ENCODE measurements at places on chromosomes 7 and 10. TPM values are rescaled to one million over a fixed set of nuclear protein-coding genes. Genes with fewer than 3 reads are reported as not detected.
A peak's percentile ranks its signal among the peaks of the same experiment; 100 is the strongest.

- no peak for DNase-seq
Observed at GRCh38 chr10:78515038-78515872, 481.6 kb downstream of the RPS24 start.

- DNase-seq: no peak
Observed at GRCh38 chr7:69920797-69921196, 322.5 kb downstream of the AUTS2 start.

- no peak for DNase-seq
Observed at GRCh38 chr10:89100680-89101079, 106.4 kb downstream of the CH25H start.

The NPTX2 gene
- total RNA-seq: 18.1 TPM

GRCh38 chr7:106205621-106206222 lies 79.1 kb downstream of the NAMPT start:
- DNase-seq: no peak

The CHAT gene
- total RNA-seq: not detected

DNA sequence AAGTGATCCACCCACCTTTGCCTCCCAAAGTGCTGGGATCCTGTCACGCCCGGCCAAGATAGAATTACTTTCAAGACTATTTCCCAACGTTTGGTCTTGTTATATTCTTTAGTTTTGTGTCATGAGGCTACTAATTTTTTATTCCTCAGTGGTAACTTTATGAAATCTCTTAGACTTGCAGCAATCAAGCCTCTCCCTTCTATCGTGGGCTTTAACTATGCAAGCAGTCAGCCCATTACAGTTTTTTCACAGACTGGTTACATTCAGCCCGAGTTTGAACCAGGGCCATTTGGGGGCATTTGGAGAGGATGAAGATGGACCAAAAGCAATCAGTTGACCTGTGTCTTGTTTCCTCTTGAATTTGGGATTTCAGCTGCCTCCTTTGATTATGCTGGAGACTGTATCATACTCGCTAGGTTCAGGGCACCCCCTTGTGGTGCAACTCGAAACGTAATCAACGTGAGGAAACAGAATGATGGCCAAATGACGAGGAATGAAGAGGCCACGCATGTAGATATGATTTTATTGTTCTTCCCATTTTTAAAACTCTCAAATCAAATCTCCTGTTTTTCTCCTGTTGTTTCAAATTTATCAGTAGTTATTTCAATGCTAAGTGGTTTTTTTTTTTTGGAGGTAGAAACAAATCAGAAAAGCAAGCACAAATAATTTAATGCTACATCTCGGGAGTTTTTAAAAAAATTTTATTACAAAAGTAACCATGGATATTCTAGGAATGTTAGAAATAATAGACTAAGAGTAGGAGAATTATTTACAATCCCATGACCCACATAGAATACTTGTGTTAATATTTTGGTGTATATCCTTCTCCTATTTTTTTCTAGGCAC lies 151.6 kb downstream of the KIAA1217 start:
- DNase-seq: peak; percentile 57

DNA sequence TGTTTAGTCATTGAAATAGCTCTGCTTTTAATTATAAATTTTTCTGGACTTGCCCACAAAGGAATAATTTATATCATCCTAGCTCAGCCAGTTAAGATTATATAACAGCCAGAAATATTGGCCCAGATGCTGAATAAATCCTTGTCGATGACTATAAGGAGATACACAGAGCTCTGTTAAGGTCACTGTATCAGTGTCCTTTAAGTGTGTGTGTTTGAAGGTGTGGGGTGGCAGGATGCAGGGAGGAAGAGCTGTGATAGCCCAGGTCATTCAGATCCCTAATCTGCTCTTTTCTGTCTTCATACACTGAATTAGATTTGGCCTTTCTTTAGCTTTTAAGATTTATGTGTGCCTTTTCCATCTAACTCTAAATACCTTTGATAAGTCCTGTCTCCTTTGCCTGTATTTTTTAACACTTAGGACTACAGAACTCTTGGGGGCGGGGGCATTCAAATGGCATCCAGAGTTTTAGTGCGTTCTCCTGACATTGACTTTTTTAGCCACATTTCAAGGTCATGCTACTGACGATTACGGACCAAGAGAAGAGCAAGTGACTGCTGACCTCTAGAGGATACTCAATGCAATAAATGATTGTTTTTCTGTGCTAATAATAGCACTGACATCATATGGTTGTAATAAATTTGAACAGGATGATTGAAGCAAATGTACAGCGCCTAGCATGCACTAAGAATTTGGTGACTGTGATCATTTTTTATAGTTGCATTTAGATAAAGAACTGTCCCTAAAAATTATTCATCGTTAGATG lies 172.3 kb downstream of the CACNB2 start:
- no peak for DNase-seq

The CYP2C19 gene
- not detected for total RNA-seq

The NAT16 gene
- not detected for total RNA-seq

- no peak for DNase-seq
Observed at GRCh38 chr7:78141522-78142281, 343.1 kb downstream of the PHTF2 start.

DNA sequence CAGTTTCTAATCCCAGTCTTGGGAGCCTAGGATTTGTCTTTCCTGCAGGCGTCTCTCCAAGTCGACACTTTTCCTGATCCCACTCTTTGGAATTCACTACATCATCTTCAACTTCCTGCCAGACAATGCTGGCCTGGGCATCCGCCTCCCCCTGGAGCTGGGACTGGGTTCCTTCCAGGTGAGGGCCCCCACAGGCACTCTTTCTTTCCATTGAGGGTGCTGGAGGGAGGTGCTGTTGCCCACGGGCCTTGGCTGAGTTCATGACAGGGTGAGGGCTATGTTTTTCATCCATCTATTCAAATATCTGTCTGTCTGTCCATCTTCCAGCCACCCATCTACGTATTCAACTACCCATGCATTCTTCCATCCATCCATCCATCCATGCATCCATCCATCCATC lies 12.6 kb downstream of the GHRHR start:
- no peak for DNase-seq

- DNase-seq: no peak
Observed at GRCh38 chr7:30841025-30841735, 70.0 kb downstream of the MINDY4 start.

All from gastrocnemius medialis (tissue), 4 donors.